ENCODE measurements at places on chromosomes 16 and 17.

- DNase-seq, result peak; percentile 21
Measured at GRCh38 chr16:21600031-21600773, 825 bp downstream of the METTL9 start.

DNA sequence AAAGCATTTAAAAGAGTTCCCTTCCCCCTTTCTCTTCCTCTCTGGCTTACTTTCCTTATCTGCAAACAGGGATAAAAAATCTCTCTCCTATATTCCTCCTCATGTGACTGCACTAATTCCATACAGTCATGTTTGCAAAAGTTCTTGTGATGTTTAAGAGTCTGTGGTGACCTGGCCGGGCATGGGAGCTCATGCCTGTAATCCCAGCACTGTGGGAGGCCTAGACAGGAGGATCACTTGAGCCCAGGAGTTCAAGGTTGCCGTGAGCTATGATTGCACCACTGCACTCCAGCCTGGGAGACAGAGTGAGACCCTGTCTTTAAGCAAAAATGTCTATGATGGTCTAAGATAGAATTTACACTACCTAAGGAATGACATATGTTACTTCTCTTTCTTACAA lies 19.6 kb downstream of the NOG start:
- no peak for DNase-seq

DNA sequence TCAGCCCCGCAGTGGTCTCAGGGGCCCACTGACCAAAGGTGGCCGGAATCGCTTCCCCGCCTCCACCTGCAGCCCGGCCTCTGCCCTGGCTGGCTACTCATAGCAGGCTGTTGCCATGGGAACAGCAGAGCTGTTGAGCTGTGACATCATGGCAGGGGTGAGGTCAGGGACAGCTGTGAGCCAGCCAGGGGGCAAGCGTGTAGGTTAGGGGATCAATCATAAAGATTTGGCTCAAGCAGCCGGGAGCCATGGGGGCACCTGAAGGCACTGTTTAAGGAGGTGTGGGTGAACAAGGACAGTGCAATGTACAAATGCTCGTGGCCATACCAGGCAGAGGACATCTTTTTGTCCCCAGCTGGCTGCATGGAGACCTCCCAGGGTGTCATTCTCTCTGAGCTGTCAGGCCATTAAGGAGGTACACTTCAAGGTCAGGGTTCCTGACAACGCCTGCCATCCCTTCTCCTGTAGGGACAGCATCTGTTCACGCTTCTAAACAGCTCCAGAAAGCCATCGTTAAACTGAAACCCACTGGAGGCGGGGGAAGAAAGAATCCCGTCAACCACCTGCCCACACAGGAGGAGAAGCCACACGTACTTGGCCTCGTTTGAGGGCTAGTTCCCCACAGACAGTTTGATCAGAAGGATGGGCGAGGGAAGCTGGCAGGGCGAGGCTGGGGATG lies at the start of gene CEP295NL:
TSS of gene CEP295NL (minus strand) at position 101 of the 679 bp plus-strand sequence. CDS start 1,373 bp downstream, outside the sequence.
- DNase-seq, result peak; percentile 37

- DNase-seq, result no peak
Measured at GRCh38 chr17:34045990-34046389, 209.1 kb upstream of the CCL2 start.

DNA sequence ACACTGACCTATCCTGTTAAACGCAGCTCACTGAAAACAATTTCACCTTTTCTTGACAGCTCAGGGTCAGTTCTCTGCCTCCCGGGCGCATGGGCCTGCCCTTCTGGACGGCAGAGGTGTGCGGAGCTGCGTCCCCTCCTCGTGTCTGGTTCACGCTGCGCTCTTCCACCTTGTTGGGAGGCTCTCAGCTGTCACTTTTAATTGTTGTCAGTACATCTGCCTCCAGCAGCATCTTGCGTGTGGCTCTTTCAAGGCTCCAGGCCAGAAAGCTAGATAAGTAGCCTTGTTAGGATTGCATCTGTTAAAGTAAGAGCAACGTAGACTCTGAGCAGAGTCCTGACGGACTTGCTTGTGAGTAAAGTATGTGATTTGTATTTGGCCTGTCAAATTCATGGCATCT lies 59.4 kb downstream of the MGAT5B start:
- no peak for DNase-seq

- DNase-seq, result no peak
Measured at GRCh38 chr16:78057803-78058564, 35.6 kb downstream of the CLEC3A start.

GRCh38 chr17:34981538-34982241 lies 1.4 kb downstream of the LIG3 start:
- DNase-seq, result no peak

DNA sequence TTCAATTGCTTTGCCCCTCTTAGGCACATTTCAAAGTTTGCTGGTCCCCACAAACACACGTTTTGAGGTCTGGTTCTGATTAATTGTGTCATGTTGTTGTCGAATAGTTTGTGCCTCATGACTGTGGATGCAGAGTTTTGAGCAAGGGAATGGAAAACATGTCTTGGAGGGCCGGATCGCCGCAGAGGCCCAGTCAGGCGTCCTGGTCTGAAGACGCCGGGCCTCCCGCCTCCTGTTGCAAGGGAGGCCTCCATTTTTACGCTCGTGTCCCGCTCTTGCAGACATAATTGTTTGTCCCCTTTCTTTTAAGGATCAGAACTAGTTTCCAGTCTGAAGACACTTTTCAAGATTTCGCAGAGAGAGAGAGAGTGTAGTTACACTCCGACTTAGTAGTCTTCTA lies 3.2 kb downstream of the NTN1 start:
- DNase-seq, result no peak

- no peak for DNase-seq
Measured at GRCh38 chr16:53446090-53446489, 11.8 kb downstream of the RBL2 start.

- peak; percentile 5 for DNase-seq
Measured at GRCh38 chr16:13298666-13299065, 397.3 kb downstream of the SHISA9 start.

GRCh38 chr17:66904760-66905624 lies 59.5 kb upstream of the CACNG4 start:
- peak; percentile 51 for DNase-seq

GRCh38 chr17:55059724-55060123 lies 91.2 kb downstream of the STXBP4 start:
- no peak for DNase-seq

DNA sequence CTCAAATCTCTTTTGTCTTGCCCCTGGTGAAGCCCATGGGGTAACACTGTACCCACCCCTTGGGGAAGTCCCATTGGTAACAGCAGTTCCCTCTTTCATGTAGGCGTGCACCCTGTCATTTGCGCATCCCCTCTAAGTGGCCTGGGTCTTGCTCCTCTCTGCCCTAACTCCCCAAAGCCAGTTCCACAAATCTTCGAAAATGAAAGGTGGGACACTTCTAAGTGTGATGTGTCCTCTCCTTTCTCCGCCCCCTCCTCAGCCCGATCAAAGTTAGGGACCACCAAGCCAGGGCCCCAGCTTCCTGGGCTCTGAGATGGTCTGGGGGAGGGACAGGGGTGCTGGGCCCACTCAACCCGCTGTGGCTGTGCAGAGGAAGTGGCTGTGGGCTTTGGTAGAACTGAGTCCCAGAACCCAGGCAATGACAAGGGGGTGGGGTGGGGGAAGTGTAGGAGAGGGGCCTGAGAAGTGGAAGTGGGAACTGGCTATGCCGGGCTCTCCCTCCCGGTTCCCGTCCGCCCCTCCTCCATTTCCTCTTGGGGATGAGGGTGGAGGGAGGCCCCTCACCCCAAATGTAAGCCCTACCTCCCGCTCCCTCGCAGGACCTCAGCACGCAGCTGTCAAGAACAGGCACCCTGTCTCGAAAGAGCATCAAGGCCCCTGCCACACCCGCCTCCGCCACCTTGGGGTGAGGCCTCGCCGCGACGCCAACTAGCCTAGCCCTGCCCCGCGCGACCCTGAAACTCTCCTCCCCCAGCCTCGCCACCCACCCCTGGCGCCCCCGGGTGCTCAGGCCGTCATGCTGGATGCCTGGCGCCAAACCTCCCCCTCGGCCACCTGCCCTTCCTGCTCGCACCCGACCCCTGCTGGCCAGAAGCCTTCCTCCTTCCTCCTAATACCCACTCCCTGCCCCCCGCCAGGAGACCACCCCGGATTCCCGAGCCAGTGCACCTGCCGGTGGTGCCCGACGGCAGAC lies 8.7 kb downstream of the ABI3 start:
- no peak for DNase-seq

DNA sequence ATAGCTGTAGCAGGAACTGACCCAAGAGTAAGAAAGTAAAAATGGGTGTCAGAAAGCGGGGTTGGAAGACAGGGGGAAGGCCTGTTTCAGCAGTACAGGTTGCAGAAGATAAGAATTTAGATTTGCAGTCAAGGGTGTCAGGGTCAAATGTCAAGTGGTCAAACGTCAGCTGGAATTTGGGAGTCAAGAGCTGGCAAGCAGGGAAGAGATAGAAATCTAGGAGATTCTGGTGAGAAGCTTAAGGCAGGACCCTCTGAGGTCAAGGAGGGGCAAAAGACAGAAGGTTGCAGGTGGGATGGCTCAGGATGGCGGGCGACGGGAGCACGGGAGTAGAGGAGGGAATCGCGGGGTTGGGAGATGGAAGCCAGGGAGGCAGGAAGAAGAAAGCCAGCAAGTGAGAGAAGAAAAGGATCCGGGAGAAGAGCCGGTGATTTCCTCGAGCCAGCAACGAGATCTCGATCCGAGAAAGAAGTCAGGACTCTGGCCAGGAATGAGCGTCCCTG lies 335 bp downstream of the SLC25A35 start:
- DNase-seq, result no peak

DNA sequence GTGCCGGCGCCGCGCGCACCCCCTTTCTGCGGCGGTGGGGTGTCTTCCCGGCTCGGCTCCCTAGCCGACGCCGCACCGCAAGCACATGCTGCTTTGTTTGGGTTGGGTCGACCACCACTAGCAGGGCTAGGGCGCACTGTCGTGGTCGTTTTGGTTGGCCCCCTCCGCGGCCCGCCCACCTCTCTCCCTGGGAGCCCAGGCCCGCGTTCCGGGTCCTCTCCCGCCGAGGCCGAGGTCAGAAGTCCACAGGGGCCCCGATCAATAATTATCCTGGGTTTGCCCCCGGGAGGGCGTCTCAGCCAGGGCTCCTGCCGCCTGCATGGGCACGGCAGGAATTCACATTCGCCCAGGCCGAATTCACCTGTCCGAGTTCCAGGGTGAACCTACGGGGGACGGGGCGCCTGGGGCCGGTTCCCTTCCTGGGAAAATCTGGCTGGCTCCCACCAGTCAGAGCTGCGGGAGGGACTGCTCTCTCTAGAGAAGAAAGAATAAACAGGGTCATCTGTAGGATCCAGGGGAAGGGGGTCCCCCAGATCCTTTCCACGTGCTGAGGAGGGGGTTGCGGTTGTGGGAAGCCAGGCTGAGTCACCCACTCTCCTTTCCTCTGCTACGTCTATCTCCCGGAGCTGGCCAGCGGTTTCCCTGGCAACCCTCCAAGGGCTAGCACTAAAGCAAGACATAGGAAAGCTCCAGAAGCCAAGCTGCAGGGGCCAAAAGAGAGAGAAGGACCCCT lies 584 bp upstream of the STAT5B start:
- DNase-seq, result peak; percentile 79

GRCh38 chr17:6641247-6641863 lies 495 bp downstream of the TXNDC17 start:
- DNase-seq, result no peak

- no peak for DNase-seq
Measured at GRCh38 chr16:543301-544164, 16.0 kb downstream of the CAPN15 start.

- DNase-seq, result no peak
Measured at GRCh38 chr17:47703191-47703591, 9.2 kb downstream of the TBKBP1 start.

GRCh38 chr17:7848739-7849129 lies 6.1 kb upstream of the TMEM88 start:
- DNase-seq, result no peak

GRCh38 chr16:20153444-20153843 lies 79.8 kb upstream of the GPR139 start:
- DNase-seq, result no peak

DNA sequence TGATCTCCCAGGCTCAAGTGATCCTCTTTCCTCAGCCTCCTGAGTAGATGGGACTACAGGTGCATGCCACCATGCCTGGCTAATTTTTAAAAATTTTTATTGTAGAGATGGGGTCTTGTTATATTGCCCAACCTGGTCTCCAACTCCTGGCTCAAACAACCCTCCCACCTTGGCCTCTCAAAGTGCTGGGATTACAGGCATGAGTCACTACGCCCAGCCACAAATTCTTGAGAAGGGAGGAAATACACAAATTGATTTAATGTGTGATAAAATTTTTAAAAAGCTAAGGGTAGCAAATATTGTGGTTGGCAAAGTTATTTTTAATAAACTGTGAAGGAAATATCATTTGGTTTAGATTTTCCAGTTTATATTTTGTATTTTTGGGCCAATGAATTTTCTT lies 9.6 kb downstream of the ITGAD start:
- DNase-seq, result no peak

- DNase-seq, result peak; percentile 98
Measured at GRCh38 chr17:82003411-82004381, 19.0 kb downstream of the CENPX start.

DNA sequence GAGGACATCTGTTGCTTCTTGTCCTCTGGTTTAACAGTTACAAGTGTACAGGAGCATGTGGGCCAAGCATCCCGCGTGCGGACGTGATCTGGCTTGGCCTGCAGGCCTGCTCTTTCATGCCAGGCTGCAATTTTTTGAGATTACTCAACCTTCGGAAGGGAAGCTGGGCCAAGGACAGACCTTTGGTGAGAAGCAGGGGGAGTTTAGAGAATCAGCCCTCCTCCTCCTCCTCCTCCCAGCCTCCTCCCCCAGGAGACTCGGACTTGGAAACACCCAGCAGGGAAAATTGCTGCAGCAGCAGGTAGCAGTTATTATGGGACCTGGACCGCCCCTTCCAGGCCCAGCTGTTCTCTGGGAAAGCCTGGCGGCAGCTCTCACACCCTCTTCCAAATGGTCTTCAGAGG lies 5.1 kb upstream of the KLHL36 start:
- DNase-seq, result peak; percentile 88

DNA sequence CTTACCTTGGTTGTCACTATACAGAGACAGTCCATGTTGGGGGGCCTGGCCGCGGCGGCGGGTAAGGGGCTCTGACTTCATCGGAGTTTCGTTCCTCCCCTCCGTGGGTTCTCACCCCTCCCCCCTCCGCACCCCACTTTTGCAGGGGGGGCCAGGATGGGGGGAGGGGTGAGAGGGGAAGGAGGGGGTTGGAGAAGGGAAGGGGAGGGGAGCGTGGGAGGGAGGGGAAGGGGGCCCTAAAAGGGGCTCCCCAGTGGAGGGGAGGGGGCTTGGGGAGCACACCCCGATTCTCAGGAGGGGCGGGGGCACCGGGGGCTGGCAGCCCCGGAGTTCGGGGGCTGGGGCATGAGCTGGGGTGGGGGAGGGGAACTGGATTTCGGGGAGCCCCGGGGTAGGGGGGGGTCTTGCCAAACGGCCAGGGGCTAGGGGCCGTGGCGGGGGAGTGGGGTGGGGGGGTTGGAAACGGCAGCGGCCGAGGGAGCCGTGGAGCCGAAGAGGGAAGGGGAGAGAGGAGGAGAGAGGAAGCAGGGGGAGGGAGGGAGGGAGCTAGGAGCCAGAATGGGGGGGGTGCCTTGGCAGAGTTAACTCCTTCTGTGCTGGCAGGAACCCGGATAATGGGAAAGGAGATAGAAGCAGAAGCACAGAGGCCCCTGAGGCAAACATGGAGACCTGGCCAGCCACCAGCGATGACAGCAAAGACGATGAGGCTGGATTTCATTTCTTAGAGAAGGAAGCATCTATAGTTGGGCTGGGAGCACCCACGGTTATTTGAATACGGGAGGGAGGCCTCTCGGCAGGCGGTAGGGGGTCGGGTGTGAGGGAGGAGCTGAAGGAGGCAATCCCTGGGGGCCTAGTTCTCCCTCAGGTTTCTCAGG lies 2.3 kb downstream of the DLG4 start:
- peak; percentile 78 for DNase-seq

- peak; percentile 71 for DNase-seq
Measured at GRCh38 chr17:66508896-66509844, 206.8 kb downstream of the PRKCA start.

GRCh38 chr17:6701719-6702118 lies 11.4 kb downstream of the SLC13A5 start:
- peak; percentile 11 for DNase-seq
